ENCODE measurements at places on chromosomes 6 and 20. TPM values are rescaled to one million over a fixed set of nuclear protein-coding genes. Genes with fewer than 3 reads are reported as not detected.

Gene BFSP1
- 1.7 TPM for total RNA-seq

Gene OR12D3
- total RNA-seq: not detected

Gene ZMYND8
- 20.1 TPM for total RNA-seq

Gene CEP162
- total RNA-seq: 2.6 TPM

Gene TTI1
- 22.4 TPM for total RNA-seq

Gene TCP11
- total RNA-seq: not detected

Gene GABRR2
- total RNA-seq: 0.10 TPM

Gene TRERF1
- 7.0 TPM for total RNA-seq

Gene MUCL3
- not detected for total RNA-seq

Gene OPN5
- total RNA-seq: not detected

Gene VIP
- not detected for total RNA-seq

DNA sequence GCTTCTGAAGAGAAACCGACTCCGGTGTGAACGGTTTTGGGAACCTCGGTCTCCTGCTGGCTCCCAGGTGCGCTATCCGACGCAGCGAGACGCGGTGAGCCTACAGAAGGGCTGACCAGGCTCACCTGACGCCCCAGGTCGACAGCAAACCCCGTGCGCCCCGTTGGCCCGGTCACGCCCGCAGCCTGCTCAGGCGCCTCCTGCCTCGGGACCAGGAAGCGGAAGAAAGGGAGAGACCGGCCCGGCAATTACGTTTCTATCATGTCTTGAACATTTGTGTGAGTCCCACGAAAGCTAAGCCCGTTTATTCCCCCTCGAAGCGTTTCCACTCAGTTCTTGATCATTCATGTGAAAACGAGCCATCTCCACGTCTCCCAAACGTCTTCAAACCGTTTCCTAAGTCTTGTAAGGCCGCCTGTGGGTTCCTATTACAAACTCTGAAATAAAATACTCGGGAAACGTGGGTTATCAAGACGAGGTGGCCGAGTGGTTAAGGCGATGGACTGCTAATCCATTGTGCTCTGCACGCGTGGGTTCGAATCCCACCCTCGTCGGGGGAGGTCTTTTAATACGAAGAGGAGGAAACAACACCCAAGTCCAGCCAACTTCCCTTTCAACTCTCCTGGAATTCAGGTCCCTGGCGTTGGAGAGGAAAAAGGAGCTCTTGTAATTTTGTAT, 150.5 kb upstream of the PRSS16 start:
- peak; percentile 88 for DNase-seq

DNA sequence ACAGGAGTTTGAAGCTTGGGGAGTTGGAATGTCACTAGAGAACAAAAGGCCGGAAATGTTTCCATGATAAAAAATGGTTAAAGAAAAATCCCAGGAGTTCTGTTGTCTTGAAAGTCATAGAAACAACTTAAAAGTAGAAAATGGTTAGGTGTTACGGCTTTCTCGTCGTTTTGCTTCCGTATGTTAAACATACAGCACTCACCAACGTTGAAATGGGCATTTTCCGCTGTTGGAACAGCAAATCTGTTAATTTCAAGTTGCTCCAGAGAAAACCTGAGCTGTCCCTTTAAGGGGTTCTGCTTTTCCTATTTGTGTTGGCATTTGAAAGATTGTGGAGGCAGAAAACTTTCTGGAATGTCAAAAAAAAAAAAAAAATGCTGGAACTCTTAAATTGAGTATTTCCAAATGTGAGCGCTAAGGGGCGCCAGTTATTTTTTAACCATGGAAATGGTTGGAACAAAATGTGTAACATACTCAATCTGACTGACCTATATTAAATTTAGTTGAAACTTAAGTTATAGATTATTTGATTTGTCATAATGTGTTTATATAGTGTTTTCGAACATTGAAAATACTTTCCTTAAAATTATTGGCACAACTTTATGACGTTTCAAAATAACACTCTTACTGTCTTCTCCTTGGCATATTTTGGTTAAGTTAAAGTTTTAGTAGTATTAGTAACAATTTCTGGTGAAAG, 2.2 kb downstream of the QKI start:
- peak; percentile 82 for DNase-seq

- no peak for DNase-seq
These were observed 33.8 kb upstream of the AKAP12 start for GRCh38 chr6:151205721-151206600.

- no peak for DNase-seq
These were observed 27.0 kb downstream of the PNLDC1 start for GRCh38 chr6:159826968-159827647.

GRCh38 chr6:127190552-127190951, 72.1 kb downstream of the RSPO3 start:
- no peak for DNase-seq

DNA sequence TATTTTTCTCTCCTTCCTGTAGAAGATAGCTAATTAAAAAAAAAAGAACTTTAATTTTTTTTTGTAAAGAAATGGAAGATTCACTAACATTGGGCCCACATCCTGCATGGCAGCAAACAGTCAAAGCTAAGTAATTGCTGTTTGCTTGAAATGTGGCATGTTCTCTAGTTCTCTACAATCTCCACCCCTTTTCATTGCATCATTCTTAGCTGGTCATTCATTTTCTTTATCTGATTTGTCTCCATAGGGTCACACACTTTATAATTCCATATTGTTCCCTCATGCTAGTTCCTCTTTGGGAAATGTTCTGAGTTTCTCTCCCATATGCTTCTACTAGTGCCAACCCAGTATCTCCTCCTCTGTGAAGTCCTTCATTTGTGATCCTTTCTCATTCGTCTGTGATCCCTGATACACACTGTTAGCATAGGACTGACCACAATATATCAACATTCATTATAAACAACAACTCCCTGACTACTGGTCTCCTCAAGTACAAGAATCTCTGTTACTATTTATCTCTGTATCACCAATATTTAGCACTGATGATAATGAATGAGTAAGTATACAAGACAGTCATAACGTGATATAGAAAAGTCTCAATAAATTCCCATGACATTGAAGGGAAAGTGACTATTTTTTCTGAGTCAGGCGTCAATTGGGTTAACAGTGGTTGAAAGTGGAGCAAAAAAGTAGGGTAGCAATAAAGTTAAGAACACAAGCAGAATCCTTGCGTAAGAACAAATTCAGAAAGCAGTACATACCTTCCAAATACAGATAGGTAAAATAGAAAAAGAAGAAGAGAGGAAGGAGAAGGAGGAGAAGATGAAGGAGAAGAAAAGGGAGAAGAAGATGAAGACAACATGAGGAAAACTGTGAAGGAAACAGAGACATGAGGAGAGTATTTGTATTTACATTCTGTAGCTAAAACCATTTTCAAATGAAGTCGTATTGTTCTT, 33.2 kb upstream of the MYB start:
- DNase-seq: no peak

GRCh38 chr6:136031982-136032381, 180.5 kb downstream of the PDE7B start:
- peak; percentile 7 for DNase-seq

DNA sequence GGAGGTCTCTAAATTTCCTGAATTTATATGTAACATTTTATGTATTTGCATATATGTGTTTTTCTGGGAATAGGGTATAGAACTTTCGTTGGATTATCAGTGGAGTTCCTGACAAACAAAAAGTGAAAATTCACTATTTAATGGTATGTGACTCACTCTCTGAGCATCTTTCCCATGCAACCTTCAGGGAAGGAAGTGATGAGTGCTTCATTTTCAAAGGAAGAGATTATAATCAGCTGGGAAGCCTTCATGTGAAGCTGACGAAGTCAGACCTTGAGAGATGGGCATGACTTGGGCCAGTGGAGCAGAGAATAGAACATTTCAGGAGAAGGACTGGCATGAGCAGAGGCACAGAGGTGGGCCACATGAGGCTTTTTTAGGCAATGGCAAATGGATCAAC, 72.7 kb downstream of the FAXC start:
- peak; percentile 75 for DNase-seq

DNA sequence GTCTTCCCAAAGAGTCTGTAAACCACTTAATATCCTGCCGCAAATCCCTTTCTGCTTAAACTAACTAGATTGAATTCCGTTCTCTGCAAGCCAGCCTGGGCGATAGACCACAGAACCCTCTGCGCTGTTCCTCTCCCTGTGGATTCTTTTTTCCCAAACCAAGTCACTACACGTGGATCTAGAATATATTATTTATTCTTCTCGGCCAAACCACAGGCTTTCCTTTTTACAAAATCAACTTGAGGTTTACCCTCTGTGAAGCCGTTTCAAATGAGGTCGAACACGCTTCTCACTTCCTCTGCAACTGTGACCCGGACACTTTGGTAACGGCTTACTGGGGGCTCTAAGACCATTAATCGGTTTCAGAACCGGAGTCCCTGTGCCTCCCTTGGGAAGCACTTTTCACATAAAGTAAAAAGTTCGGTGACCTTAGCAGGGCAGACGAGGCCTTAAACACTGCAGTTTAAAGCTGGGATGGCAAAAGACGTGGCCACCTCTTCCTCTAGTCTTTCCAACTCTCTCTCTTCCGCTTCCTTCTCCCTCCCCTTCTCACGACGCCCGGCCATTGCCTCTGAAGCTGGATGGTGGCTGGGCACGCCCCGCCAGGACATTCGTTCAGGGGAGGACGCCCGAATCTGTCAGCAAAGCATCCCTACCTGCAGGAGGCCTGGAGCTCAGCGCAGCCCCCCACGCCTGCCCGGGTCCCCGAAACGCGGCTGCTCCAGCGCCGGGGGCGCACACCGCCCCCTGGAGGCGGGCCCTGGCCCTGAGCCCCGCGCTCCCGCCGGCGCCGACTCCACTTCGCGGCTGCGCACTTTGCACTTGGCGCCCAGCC, 55.0 kb upstream of the FOXC1 start:
- peak; percentile 61 for DNase-seq

DNA sequence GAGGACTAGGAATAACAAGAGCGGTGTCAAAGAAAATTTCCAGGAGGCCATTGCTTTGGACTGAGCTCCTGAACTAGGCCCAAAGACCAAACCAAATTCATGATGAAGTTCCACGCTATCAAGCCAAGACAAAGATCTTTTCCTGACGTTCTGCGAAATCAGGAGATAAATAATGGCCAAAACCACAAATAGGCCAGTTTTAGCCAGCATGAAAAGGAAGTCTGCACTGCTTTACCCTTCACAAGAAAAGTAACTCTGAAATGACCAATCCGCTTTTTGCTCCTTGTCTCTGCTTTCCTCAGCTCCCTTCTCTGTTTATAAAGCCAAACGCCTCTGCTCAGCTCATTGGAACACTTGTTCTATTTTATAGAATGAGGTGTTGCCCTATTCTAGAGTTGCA, 6.7 kb downstream of the NCOA5 start:
- no peak for DNase-seq

GRCh38 chr6:33702345-33702977, 9.0 kb downstream of the UQCC2 start:
- DNase-seq: peak; percentile 64

DNA sequence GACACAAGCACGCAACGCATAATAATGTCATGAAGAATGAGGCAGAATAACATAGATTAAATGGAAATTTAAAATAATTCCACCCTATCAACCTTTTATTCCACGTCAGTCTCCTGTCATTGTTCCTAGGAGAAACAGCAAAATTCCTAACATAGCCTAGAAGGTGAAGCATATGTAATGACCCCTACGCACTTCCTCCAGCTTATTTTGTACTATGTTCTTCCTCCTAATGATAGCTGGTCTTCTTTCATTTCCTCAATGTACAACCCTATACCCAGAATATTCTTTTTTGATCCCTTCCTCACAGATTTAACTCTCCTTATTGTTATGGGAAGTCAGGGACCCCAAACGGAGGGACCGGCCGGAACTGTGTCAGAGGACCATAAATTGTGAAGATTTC, 122.0 kb upstream of the CARMIL1 start:
- DNase-seq: no peak

DNA sequence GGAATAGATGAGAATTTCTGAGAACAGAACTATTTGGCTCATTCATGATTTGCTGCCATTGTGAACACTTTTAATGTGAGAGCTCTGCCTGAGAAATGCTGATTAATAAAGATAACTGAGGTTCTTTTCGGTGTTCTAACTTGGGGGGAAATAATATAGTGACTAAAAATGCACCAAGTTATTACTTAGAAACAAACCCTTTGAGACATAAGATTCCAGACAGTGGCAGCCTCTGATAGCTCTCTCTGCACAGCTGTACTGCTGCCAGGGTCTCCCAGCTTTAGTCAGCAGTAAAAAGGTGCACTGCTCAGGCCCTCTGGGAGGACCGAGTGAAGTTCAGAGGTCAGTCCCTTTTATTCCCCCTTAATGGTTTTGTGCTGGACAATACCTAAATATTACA, 2.5 kb upstream of the PRDM1 start:
- DNase-seq: no peak

- DNase-seq: no peak
These were observed 84.9 kb upstream of the HTR1B start for GRCh38 chr6:77548190-77548589.

- DNase-seq: no peak
These were observed 31.4 kb downstream of the TFEB start for GRCh38 chr6:41704028-41704427.

DNA sequence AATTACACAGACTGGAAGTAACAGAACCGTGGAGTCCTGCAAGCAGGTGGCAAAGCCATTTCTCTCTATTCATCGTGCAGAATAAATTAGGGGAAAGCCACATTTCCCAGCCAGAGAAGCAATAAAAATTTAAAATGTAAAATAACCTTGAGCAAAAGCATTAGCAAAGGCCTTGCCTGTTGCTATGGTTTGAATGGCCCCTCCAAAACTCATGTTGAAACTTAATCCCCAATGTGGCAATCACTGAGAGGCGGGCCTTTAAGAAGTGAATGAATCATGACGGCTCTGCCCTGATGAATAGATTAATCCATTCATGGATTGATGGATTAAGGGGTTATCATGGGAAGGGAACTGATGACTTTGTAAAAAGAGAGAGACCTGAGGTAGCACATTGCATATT, 679.0 kb downstream of the PTPRT start:
- DNase-seq: no peak

- no peak for DNase-seq
These were observed 263.4 kb upstream of the MAN1A1 start for GRCh38 chr6:119612911-119613381.

DNA sequence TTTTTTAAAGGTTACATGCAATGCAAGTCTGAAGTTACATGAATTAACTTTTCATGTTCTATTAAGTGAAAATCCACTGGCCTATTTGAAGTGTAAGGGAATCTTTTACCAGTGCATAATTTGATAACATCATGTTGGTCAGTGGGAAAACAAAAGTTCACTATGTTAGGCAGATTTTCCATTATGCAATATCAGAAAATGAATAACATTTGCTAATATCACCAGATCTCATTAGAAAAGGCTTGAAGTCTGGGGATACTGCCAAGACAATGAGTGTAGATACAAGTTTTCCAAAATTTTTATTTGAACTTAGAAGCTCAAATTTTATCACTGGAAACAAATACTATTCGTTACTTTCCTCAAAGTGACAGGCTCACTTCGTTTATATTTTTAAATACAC, 296.4 kb upstream of the CDH4 start:
- DNase-seq: no peak

- peak; percentile 85 for DNase-seq
These were observed 205.9 kb downstream of the ZMYND8 start for GRCh38 chr20:47150403-47151152.

GRCh38 chr20:44909872-44910689, at the start of gene PABPC1L:
PABPC1L (plus strand) TSS chr20:44910060; CDS start chr20:44910144, 84 bp downstream.
- DNase-seq: peak; percentile 49

GRCh38 chr20:41116282-41116956, 20.9 kb upstream of the PLCG1 start:
- no peak for DNase-seq
